HEK293T (cell line): ENCODE measurements at places on chromosomes 1 and 21.

- DNase-seq = no peak
Measured at GRCh38 chr1:33131191-33131590, 50.2 kb downstream of the AZIN2 start.

DNA sequence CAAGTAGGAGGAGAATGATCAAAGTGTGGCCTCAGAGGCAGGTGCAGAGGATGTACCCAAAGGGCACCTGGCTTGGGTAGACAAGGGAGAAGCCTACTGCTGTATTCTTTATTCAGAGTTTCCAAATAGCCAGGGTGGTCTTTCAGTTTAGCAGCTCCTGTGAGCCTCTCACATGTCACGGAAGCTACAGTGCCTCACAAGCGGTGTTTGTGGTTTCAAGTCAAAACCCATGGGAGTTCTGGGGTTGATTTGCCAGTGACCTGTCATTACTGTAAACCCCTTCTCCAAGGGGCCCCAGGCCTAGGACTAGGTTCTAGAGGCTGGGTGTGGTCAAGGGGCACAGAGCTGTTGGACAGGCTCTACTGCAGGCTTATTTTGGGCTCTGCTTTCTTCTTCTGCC lies 10.2 kb upstream of the IL10 start:
- no peak for DNase-seq

- DNase-seq = no peak
Measured at GRCh38 chr1:152410599-152410998, 3.5 kb downstream of the CRNN start.

DNA sequence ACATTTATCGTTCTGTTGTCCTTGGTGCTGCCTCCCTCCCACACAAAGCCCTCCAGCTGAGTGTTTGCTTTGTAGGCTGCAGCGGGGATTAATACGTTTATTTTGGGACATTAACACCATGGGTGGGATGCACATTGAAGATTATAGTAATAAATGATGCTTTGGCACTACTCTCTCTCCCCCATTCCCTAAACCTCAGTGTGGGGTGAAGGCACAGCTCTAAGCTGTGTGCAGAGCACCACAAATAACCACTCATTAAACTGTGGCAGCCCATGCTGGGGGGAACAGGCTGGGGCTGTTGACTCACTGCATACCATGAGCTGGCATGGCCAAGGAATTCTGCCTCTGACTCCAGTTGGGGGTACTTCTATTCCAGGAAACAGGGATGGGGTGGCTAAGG lies 7.7 kb downstream of the PCP4L1 start:
- no peak for DNase-seq
